ENCODE measurements at places on chromosomes 1 and 21.

GRCh38 chr1:97488530-97488929 is 432.3 kb downstream of the DPYD start:
- no peak for DNase-seq

DNA sequence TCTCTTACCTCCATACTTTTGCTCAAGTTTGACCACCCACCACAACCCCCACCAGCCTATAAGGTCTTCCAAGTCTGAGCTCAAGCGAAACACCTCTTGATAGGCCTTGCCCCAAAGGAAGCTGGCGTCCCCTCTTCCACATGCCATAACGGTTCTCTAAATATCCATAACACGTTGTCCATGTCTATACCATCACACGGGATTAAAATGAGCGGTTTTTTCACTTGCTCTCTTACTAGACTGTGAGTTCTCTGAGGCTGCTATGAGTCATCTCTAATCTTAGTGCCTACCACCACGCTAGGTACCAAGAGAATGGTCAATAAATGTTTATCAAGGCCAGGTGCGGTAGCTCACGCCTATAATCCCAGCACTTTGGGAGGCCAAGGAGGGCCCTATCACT is 41.0 kb downstream of the WASF2 start:
- no peak for DNase-seq

DNA sequence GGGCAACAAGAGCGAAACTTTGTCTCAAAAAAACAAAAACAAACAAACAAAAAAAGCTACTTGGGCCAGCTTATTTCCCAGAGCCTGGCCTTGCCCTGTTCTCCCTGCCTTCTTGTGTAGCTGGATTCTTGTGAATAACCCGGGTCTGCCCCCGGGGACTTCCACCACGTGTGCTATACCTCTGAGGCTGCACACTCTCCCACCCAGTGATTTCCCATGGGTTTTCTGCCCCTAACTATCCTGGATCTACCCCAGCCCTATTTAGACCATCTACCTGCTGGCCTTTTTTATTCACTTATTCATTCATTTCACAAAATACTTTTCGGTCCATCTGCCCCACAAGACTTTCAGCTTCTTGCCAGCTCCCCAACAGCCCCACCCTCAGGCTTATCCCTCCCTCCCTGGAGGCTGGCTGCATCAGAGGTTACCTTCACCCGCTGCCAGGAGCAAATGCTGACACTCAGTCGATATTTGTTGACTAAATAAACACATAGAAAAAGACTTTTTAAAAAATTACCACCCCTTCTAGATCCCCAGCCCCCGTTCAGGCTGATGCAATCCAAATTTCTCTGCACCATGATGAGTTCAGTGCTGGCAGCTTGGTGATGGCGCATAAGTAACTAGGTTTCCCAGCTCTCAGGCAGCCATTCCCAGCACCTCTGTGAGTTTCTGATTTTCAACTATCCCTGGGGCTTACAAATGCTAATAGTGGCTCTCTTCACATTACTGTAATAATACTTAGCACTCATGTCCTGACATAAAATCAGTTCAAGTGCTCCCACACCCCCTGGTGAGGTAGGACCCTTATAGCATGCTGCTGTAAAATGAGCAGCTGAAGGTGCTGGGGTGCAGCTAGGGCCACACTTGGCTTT is 30.7 kb upstream of the TARBP1 start:
- DNase-seq = no peak

- no peak for DNase-seq
Measured at GRCh38 chr1:208171616-208172422, 72.4 kb downstream of the PLXNA2 start.

DNA sequence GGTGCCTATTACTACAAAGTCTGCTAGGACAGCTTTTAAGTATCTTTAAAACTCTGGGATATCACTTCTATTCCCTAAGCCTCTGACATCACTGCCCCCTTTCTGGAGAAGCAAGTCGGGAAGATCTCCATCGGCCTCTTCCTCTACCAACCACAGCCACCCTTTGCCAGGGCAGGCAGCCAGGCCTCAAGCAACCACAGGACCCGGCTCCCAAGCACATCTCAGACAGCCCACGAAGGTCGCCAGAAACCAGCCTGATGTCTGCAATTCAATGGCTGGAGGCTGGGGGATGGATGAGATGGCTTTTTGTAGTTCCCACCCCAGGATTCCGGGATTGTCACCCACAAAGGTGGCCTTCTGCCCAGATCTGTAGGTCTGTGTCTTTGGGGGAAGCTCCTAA is 70.7 kb downstream of the LGR6 start:
- no peak for DNase-seq

DNA sequence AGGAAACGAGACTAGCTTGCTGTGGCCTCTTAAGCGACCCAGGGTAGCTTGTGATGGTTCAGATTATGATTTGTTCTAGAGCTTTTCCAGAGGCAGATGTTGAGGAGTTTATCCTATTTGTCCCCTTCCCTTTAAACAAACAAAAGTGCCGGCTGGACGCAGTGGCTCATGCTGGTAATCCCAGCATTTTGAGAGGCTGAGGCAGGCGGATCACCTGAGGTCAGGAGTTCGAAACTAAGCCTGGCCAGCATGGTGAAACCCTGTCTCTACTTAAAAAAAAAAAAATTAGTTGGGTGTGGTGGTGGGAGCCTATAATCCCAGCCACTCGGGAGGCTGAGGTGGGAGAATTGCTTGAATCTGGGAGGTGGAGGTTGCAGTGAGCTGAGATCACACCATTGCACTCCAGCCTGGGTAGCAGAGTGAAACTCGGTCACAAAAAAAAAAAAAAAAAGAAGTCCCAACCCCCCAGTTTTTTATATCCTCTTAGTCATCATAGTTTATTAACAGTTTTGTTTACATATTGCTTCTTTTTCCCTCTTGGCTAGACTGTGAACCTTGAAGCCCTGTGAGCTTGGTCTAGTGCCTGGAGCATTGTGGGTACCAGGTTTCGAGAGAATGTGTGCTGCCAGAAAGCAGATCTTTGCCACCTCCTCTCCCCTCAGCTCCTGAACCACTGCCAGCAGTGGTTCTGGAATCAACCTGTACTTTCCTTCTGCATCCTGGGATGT is 29.8 kb downstream of the MAPKAPK2 start:
- peak; percentile 23 for DNase-seq

DNA sequence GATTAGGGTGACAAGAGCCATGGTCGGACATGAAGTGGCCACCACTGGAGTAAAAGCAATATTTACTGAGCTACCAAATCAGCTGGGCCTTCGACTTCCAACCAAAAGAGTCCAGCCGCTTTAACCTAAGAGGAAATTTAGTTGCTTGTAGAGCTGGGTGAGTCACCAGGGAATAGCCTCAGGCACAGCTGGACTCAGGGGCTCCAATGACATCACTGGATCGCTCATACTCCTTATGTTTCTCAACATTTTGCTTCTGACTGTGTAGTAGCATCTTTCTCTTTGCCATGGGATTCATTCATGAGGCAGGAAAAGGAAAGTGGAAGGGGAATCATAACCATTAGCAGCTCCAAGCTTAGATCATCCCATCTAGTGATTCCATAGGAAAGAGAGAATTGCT is 664.4 kb downstream of the MATN1 start:
- DNase-seq = no peak

DNA sequence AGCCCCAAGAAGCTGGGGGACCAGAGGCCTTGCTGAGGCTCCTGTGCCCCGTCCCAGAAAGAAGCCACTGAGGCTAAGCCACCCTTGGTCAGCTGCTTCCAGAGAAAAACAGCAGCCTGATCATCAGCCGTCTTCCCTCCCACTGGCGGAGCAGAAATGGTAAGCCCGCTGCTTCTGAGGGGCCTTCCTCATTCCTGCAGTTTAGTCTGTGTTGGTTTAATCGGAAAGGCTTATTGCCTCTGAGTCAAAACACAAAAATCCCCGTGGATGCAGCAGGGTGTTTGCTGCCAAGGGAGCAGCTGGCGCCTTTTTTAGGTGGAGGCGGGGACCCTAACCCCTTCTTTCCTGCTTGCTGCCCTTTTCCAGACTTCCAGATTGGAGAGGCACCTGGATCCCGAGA is 33.9 kb downstream of the SPSB1 start:
- no peak for DNase-seq

- no peak for DNase-seq
Measured at GRCh38 chr21:33937146-33937545, 21.5 kb upstream of the ATP5PO start.

DNA sequence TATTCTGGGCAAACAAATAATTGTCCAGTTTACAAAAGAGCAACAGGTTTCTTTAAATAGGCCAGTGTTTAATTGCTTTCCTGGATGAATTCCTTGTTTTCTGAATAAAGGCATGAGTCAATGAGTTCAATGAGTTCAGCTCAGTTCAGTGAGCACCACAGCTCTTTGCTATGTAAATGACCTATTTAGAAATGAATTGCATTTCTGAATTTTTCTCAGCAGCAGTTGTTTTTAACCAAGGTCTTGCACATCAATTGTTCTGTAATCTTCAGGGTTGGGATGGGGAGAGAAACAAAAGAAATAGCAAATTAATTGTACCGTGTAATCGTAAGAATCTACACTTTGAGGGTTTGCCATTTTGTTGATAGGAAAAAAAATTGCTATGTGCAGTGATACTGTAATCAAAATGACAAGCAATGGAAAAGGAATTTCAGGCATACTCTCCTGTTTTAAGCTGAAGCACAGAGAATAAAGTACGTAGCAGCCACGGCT is 45.7 kb downstream of the MIS18A start:
- no peak for DNase-seq

- no peak for DNase-seq
Measured at GRCh38 chr1:159307346-159308020, 5.3 kb downstream of the FCER1A start.

DNA sequence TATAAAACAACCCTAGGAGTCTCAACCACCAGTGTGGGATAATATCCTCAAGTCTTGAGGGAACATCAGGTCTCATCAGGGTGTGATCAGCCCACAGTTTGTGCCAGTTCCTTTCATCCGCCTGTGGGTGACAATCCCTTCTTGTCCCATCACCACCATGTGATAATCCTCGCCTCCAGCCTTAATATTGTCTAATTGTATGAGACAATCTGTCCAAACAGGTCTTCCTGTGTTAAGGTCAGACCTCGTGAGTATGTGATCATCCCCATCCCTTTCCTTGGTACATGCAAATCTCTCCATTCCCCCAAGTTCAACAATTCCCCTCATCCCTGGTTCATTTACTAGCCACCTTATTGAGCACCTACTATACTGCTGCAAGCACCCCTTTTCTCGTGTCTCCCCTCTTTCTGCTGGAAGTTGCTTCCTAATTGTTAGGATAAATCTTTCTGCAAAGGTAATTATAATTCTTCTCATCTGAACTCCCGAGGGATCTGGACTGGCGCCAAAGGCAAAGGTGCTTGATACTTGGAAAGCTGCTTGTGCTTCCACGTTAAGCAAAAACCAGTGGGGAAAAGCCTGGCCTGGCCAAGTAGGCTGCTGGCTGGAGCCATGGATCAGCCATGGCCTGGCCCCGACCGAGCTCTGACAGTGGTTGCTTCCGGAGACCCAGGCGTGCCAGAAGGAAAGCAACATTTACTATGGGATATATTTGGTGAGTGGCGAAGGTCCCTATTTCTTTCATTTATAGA is 92.5 kb downstream of the RNF220 start:
- DNase-seq = no peak

DNA sequence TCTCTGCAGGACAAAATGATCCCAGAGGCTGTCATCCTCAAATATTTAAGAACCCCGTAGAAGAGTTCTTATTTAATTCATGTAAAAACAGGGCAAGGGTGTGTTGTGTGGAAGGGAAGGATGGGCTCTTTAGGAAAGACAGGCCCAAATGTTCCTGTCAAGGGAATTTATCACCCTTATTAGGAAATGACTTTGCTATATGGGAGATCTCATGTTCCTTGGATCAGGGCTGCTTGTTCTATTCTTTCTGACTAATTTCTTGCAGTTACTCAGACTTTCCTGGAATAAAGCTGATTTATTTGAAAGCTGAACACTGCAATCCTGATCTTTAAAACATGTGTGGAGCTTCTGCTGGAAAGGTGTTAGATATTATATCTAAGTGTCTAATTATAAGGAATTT is 72.8 kb downstream of the SELENOF start:
- no peak for DNase-seq

DNA sequence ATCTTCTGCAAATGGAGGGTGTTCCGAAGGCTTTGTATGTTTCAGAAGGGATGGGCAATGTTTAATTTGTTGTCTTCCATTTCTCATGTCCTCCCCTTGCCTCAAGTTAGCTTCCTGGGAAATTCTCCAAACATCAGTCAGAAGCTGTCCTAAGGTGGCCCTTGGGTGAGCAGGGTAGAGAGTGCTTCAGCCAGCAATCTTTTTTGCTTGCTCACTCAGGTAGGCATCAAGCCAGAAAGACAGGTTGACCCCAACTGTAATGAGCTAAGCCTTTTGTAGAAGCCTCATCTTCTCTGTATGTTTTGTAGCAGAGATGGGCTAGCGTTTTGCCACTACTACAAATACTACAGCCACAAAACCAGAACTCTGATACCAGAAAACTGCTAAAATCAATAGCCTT is 321.5 kb upstream of the FAM78B start:
- DNase-seq = no peak

DNA sequence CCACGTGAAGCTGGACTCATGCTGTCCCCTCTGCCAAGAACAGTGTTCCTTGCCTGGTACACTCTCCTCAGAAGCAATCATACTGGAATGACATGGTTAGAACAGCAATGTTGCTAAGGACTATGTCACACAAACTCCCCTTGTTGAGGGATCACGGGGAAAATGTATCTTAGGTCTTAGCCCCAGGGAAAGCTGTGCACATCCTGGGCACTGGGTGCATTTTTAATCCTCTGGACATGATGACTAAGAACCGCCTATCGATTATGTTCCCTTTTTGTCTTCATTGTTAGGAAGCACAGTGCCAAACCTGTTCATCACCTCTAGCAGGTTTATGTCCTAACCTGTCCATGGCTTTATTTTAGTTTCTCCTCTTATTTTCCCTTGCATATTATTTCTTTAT is 115.1 kb downstream of the HIVEP3 start:
- DNase-seq = no peak

DNA sequence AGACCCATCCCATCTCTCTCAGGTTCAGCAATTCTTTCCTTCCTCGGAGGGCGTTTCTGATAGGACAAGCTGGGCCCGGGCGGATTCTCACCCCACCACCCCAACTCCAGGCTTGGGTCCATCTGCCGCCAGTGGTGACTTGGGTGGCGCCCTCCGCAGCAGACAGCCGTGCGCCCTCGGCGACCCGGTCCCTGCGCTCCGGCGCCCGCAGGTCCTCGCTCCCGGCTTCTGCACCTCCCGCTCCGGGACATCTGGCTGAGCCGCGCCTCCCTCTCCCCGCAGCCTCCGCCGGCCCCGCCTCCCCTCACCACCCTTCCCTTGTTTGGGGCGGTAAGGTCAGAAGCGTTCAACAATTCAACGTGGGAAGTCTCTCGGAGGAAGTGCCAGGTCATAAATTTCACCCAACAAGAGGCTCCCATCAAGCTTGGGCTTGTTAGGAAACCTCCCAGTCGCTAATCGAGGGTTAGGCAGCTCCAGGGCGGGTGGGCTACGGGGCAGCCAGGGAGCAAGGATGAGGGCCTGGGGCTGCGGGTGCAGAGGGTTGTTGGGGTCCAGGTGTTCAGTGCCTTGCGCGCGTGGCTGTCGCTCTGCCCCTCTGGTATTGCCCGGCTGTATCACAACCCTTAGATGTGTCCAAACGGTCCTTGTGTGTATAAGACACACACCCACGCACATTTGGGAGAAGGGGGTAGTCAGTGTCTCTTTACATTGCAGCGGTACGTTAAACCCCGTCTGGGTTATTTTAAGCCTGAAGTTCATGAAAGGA is 39.8 kb downstream of the OLIG1 start:
- DNase-seq = no peak

- DNase-seq = no peak
Measured at GRCh38 chr1:20725189-20726117, 7.0 kb downstream of the SH2D5 start.

- no peak for DNase-seq
Measured at GRCh38 chr21:26449161-26449560, 123.9 kb downstream of the CYYR1 start.

All from activated effector memory CD4-positive, alpha-beta T cell treated with Interleukin-2 at 50 U/mL for 16 hours (primary cell).